ENCODE measurements at places on chromosomes 1 and 21. TPM values are rescaled to one million over a fixed set of nuclear protein-coding genes. Genes with fewer than 3 reads are reported as not detected.

The LIX1L gene
- 31.7 TPM for total RNA-seq

The ZNF593OS gene
- total RNA-seq, result not detected

The RAVER2 gene
- total RNA-seq, result 20.5 TPM

The ADARB1 gene
- total RNA-seq, result 68.1 TPM

The GOLT1A gene
- total RNA-seq, result not detected

The SPATA21 gene
- not detected for total RNA-seq

The SH2D2A gene
- total RNA-seq, result 1.8 TPM

The MLLT11 gene
- total RNA-seq, result 8.1 TPM

The KRTAP7-1 gene
- total RNA-seq, result not detected

The TESK2 gene
- 4.3 TPM for total RNA-seq

The DRAXIN gene
- 1.4 TPM for total RNA-seq

All from G401 (cell line).